ENCODE measurements at places on chromosomes 3 and 15.

DNA sequence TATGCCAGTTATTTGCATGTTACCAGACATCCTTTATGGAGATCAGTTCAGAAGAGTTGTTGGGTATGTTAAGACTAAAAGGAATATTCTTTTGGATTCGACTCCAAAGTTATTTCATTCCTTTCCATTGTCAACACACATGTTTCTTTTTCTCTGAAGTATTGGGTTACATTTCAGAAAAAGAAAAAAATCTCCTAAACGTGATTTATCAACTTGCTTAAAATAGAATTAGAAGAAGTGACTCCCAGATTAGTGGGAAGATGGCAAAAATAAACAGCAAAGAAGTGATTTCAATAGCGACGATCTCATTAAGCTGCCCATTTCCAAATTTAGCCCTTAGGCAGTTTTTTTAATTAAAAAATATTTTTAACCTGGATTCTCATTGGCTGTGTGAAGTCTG, 85.4 kb downstream of the TIGIT start:
- DNase-seq: no peak

GRCh38 chr3:191227541-191227940, 28.5 kb downstream of the OSTN start:
- no peak for DNase-seq

DNA sequence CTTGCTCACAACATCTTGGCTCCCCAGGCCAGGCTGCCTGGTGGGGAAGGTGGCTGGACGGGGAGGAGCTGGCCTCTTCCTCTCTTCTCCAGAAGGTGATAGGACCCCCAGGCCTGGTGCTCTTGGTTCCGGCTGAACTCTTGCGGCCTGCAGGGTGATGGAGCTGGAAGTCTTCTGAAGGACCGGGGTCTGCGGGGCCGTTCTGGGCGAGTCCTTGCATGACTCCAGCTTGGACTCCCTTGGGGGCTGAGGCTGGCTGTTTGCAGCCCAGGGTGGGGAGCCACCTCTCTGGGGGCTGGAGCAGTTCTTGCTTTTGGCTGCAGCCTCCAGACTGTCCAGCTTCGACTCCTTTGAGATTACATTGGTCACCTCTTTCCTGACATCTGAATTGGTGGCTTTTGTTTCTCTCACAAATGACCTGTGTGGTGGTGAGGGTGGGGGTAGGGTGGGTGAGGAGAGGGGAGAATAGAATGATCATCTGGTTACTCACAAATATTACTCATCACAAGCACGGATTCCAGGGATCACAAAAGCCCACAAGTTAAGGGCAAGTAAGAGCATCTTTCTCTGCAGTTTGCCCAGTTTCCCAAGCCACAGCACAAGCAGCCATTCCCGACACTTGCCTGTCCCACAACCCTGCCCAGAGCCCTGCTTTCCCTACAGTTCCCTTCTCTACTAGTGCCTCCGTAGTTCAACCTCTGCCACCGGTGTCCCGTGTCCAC, 149.1 kb upstream of the HACD2 start:
- DNase-seq: no peak

GRCh38 chr15:99981839-99982658, 248.8 kb upstream of the LYSMD4 start:
- no peak for DNase-seq

DNA sequence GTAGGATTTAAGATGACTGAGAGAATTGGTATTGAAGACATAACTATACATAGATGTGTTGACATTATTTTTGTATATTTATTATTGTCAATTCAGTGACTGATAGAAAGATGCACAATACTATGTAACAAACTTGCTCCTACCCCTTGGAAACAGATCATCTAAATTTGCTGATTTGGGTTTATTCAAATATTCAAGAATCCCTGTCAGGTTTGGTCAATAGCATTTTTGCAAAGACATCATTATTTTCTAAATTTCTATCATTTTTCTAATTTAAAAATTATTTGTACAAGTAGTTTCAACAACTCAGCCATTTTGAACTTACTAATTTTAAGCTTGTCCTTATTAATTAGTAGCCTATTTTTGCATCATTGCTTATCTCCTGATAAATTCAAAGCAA, 1463.4 kb downstream of the SI start:
- DNase-seq: no peak

DNA sequence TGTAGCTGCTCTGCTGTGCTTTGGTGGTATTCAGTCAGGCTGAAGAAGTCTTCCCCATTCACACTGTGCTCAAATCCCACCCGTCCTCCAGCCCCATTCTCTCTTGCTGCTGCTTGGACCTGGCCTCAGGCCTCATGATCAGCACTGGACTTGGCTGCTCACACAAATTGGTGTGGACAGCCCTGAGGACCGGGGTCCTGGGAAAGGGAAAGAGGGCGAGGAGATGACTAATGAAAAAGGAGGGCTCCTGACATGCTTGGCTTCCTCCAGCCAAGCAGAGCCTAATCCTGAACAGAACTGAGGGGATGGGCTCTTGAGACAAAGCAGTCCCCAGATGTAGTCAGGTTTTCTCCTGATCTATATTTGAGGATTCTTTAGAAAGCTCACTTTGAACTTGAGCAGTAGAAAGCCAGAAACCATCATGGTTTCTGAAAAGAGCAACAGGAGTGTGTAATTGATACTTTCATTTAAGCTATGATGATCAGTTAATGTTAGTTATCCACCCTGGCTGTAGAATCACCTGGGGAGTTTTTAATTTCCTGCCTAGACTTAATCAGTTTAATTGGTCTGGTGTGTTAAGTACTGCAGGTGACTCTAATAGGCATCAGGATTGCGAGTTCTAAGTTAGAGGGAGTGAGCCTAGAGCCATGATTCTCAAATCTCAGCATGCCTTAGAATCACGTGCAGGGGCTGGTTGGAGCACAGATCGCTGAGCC, 79.4 kb upstream of the THBS1 start:
- no peak for DNase-seq

All from hematopoietic multipotent progenitor cell treated with erythropoietin and hydrocortisone succinate and interleukin-3 and kit ligand, for 17 days (in vitro differentiated cells).